Mammary epithelial cell (primary cell): ENCODE measurements at places on chromosomes 12 and 14. TPM values are rescaled to one million over a fixed set of nuclear protein-coding genes. Genes with fewer than 3 reads are reported as not detected.

The ACOT6 gene
- not detected in 2 replicates for total RNA-seq

The WNT1 gene
- not detected for total RNA-seq

The RPL10L gene
- not detected for total RNA-seq

The MYF6 gene
- total RNA-seq = not detected

The MRPL51 gene
- total RNA-seq = 176 and 192 TPM in 2 replicates

The ESRRB gene
- 0.13 and 0.14 TPM in 2 replicates for total RNA-seq

The MFAP5 gene
- 0.99 and 2.4 TPM in 2 replicates for total RNA-seq

The SOX5 gene
- under 0.01 TPM for total RNA-seq

The KRT75 gene
- 2.5 and 3.2 TPM in 2 replicates for total RNA-seq

The DENND5B gene
- 7.5 TPM for total RNA-seq

The CACNA2D4 gene
- 0.33 TPM for total RNA-seq

The FAM90A1 gene
- total RNA-seq = not detected

The CLEC4E gene
- not detected in 2 replicates for total RNA-seq

The TMTC2 gene
- total RNA-seq = 7.3 and 8.3 TPM in 2 replicates

The INHBE gene
- total RNA-seq = 0.27 and 0.42 TPM in 2 replicates
